Forelimb muscle (tissue), 1 donor: ENCODE measurements at places on chromosomes 6 and 20.

- no peak for DNase-seq
Observed at GRCh38 chr6:107554918-107555317, 65.0 kb downstream of the SOBP start.

- no peak for DNase-seq
Observed at GRCh38 chr20:62202083-62202395, 18.0 kb downstream of the HRH3 start.

GRCh38 chr6:106087548-106088325 lies 1.6 kb downstream of the PRDM1 start:
- no peak for DNase-seq

GRCh38 chr20:10848810-10849370 lies 175.1 kb upstream of the JAG1 start:
- DNase-seq = no peak

DNA sequence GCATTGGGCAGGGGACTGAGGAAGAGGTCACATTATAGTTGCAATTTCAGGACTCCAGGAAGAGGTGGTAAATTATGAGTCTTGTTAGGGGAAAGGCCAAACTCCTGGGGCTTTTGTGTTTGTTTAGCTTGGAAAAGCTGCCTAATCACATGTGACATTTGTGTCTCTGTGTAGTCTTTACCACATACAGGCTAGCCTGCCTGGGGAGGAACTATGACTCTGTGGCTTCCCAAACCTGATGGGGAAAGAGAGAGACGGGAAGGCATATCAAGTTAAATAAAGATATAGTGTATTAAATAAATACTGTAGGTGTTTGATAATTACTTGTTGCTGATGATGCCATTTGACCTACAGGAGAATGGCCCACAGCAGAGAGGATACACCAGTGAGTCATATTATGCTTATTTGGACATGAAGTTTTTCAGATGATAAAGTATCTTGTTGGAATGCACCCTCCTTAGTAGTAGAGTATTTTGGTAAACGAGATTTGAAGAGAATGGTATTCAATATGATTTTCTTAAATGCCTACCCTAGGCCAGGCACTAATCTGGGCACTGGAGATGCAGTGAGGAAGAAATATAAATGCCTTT lies 4.0 kb downstream of the BLTP3A start:
- DNase-seq = no peak

DNA sequence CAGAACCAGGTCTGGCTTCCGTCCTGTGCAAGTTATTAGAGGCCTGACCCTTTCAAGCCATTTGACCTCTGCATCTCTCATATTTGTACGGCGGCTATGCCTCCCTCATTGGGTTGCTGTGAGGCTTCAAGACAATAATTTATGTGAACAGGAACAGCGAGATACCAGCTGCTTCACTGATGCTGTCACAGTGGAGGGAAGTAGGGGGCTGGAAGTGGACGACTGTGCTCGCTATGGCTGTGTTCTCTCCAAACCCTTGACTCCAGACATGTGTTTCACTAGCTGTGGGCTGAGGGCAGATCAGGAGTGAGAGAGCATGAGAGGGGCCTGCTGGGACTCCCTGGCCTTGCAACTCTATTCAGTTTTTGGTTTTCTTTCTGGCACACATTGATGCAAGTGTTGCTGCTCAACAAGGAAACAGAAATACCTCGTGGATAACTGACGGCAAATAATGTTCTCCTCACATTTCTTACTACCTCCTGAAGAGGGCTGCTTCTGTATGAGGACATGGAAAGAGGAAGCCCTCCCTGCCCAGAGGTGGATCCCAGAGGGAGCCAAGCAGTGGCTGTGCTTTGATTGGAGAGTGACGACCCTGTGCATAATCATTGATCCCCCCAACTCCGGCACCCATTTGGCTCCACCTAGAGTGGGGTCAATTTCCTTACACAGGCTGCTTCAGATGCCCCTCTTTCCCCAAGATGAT lies 34.7 kb upstream of the SCP2D1 start:
- DNase-seq = no peak

DNA sequence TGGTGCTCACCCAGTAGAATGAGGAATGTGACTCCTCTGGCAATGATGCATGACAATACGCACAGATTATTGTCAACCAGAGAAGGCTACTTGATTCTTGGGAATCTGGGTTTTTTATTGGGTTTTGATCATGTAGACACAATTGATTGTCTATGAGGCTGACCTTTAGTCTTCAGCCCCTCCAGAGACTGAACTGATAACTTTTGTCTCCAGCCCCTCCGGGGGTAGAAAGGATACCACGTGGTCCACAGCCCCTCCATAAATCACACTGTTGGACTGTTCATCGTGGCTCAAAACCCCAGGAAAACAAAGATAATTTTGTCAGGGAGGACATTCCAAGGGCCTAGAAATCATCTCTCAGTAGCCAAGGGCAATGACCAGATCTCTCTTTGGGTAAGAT lies 57.5 kb upstream of the ADGRF5 start:
- no peak for DNase-seq

DNA sequence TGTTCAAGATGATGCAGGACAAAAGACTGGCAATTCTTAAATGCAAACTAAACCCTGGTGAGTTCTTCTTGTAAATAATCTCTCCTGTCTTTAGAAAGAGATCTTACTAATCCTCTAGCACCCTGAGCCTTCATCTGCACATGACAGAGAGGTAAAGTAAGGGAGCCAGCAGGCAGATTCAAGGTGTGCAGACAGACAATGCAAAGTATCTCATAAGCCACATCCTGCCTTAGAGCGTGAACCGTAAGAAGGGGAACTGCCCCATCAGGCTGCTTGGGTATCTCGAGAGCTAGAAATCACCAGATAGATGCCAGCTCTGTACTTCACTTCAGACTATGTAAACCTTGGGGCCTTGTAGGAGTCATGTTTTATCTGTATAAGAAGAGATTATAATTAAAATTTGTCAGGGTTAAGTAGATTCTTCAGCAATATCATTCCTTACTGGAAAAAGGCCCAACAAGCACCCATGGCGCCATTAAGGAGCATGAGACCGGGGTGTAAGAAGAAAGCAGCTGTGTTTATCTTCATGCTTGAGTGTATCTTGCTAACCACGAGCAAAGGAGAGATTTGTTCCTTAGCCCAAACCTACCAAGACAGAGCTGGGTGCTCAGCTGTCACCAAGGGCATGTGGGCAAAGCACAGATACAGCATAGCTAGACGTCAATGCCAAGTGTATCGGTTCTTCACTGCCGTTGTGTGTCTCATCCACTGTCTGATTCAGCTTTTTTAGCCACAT lies 24.4 kb downstream of the CNR1 start:
- no peak for DNase-seq

DNA sequence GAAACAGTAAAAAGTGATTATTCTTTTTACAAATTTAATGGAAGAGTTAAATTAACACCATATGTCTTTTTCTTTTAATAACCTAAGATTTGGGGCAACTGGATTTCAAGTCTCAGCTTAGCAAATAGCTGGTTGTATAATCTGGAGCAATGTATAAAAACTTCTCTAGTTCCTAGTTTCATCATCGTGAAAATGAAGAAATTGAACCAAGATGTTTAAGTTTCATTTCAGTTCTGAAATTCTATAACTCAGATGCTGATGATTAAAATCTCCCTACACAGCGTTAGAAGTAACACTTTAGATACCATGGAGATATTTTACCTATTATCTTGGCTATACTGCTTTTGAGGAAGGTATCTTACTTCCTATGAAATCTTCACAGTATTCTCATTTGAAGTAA lies 252.0 kb downstream of the KIF16B start:
- DNase-seq = no peak

DNA sequence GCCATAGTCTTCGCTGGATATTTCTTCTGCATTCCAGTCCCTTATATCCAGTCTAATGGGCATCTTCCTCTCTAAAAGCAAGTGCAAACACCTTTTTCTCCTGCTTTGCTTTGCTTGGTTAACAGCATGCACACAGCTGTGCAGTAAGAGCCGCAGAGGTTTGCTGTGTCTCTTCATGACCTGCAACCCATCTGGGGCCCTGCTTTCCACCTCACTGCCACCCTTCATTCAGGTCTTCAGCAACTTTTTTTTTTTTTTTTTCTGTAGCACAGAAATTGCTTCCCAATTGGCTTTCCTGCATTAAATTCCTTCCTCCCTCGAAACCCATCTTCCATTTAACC lies 14.4 kb downstream of the NEDD9 start:
- DNase-seq = no peak

GRCh38 chr20:48676795-48677460 lies 150.9 kb downstream of the PREX1 start:
- no peak for DNase-seq

- no peak for DNase-seq
Observed at GRCh38 chr6:33962246-33963027, 158.6 kb upstream of the MLN start.

- DNase-seq = peak; percentile 13
Observed at GRCh38 chr6:33080127-33081089, 4.6 kb downstream of the HLA-DPB1 start.

DNA sequence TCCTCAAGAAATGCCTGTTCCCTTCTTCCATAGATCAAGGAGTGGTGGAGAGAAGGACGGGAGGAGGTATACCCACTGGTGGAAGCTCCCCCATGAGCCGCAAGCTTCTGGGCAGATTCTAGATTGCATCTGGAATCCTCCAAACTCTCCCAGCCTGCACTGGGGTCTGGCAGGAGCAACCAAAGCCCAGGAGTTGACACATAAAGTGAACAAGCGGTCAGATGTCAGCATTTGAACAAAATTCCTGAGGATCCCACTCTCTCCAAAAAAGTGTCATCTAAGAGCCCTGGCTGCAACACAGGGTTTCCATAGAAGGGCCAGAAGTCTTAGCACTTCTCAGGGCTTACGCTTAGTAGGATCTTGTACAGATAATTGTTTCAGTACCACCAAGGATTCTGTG lies 88.2 kb downstream of the KCNB1 start:
- no peak for DNase-seq

- DNase-seq = no peak
Observed at GRCh38 chr20:62908971-62909791, 17.1 kb downstream of the DIDO1 start.

GRCh38 chr6:75204959-75205775 lies 686 bp downstream of the COL12A1 start:
- no peak for DNase-seq

DNA sequence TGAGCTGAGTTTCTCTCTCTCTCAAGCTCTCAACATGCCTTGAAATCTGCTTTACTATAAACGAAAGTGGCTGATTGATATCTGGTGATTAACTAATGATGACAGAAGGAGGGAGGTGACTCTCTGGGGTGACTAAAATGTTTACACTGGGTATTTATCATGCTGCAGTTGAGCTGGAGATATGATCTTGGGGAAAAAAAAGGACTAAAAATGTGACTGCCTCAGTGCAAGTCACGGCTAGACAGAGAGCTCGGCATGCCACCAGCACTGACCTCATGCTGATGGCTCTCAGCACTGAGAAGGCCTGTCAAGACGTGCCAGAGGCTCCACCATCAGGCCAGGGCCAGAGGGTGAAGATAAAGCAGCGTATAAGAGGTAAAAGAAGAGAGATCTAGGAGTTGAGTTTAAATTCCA lies 103.1 kb upstream of the SPACA1 start:
- peak; percentile 72 for DNase-seq

- no peak for DNase-seq
Observed at GRCh38 chr20:21027569-21027968, 78.6 kb downstream of the LINC00237 start.

DNA sequence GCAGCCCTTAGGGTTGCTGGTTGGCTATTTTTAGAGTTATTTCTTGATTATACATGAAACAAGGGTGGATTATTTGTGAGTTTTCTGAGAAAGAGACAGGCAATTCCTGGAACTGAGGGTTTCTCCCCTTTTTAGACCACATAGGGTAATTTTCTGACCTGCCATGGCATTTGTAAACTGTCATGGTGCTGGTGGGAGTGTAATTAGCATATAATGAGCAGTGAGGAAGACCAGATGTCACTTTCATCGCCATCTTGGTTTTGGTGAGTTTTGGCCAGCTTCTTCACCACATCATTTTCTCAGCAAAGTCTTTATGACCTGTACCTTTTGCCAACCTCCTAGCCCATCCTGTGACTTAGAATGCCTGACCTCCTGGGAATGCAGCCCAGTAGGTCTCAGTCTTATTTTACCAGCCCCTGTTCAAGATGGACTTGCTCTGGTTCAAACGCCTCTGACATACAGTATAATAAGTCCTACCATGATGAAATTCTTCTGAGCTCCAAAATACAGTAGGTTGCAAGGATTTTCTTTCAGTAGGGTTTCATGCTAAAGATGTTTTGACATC lies 117.1 kb downstream of the ISM1 start:
- no peak for DNase-seq

- DNase-seq = no peak
Observed at GRCh38 chr6:43764772-43765171, 5.2 kb upstream of the VEGFA start.

- DNase-seq = no peak
Observed at GRCh38 chr20:4040283-4041179, 25.2 kb upstream of the RNF24 start.

DNA sequence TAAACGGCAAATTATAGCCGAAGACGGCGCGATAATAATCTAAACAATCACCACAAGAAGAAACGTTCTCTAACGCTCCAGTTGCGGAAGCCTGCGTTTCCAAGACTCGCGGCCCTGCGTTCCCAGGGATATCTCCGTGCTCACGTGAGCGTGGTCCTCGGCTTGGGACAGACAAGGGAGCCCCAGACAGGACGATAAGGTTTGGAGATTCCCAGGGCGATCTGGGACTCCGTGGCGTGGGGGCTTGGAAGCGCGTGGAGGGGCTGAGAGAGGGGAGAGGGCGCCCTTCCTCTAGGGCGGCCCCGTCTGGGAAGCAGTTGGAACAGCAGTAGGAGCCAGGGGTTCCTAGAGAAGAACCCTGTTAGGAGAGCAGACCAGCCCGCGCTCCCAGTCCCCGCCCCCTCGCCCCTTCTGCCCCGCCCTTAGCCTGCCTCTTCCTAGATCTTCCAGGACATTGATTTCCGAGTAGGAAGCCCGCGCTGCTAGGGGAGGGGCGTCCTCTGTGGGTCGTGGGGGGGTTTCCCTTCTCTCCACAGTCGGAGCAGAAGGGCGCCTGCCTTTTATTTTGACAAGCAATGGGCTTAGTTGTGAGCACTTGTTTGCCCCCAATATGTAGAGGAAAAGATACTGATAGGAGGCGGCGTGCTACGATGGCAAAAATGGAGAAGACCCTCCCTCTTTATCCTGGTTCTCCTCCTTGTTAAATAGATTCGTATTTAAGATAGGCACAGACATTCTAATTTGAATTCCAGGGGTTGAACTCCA lies 10.6 kb downstream of the NRN1 start:
- no peak for DNase-seq

GRCh38 chr6:101824551-101825345 lies 431.2 kb downstream of the GRIK2 start:
- DNase-seq = no peak

DNA sequence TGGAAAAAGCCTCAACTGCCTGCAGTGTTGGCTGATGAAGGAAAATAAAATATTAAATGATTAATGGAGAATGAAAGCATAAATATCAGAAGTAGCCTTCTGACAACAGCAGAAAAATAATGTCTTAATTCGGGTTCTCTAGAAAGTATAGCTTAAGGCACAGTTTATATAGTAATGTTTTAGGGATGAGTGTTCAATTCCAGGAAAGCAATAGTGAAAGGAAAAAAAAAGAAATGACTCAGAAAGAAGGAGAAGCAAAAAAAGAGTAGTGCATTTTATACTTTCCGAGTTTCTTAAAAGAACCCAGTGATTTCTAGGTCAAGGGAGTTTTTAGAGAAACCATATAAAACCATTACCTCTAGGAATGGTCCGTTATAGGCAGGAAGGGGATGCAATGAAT lies 137.3 kb downstream of the HTR1B start:
- no peak for DNase-seq

GRCh38 chr20:20608641-20609040 lies 103.8 kb downstream of the RALGAPA2 start:
- no peak for DNase-seq
